ENCODE measurements at places on chromosomes 5 and 9. TPM values are rescaled to one million over a fixed set of nuclear protein-coding genes. Genes with fewer than 3 reads are reported as not detected.

The SLC23A1 gene
- polyA plus RNA-seq, result 0.10 TPM

The FCN1 gene
- not detected for polyA plus RNA-seq

The SLC6A7 gene
- not detected for polyA plus RNA-seq

The HRCT1 gene
- 3.0 TPM for polyA plus RNA-seq

The ST8SIA4 gene
- polyA plus RNA-seq, result 0.02 TPM

The CMYA5 gene
- polyA plus RNA-seq, result 0.89 TPM

The NMUR2 gene
- polyA plus RNA-seq, result not detected

The TAF11L4 gene
- not detected for polyA plus RNA-seq

The PDCD1LG2 gene
- polyA plus RNA-seq, result 31.5 TPM

The CXXC5 gene
- polyA plus RNA-seq, result 21.3 TPM

The FGF1 gene
- polyA plus RNA-seq, result 6.3 TPM

The CSNK1G3 gene
- 28.5 TPM for polyA plus RNA-seq

The FRRS1L gene
- 0.14 TPM for polyA plus RNA-seq

The RNF183 gene
- polyA plus RNA-seq, result not detected

The POLR1E gene
- polyA plus RNA-seq, result 44.5 TPM

The ACTBL2 gene
- 0.45 TPM for polyA plus RNA-seq

The MAML1 gene
- 4.9 TPM for polyA plus RNA-seq

The GARIN3 gene
- polyA plus RNA-seq, result not detected

The SH3RF2 gene
- 0.87 TPM for polyA plus RNA-seq

The BTNL8 gene
- not detected for polyA plus RNA-seq

The TMEM141 gene
- 44.3 TPM for polyA plus RNA-seq

The SLC27A6 gene
- 0.04 TPM for polyA plus RNA-seq

The MEIKIN gene
- not detected for polyA plus RNA-seq

The CAMK2A gene
- polyA plus RNA-seq, result 0.46 TPM

The CNTFR gene
- polyA plus RNA-seq, result not detected

The SPATA31E1 gene
- polyA plus RNA-seq, result 0.02 TPM

The CAPSL gene
- 0.09 TPM for polyA plus RNA-seq

The G3BP1 gene
- 87.7 TPM for polyA plus RNA-seq

The ARHGEF28 gene
- 8.8 TPM for polyA plus RNA-seq

Data from AG04450 (cell line).